ENCODE measurements at places on chromosomes 3 and 15. TPM values are rescaled to one million over a fixed set of nuclear protein-coding genes. Genes with fewer than 3 reads are reported as not detected.
A peak's percentile ranks its signal among the peaks of the same experiment; 100 is the strongest.

Gene PLA2G4E
- not detected for polyA plus RNA-seq

Gene GRM2
- 0.69 TPM for polyA plus RNA-seq

Gene LXN
- polyA plus RNA-seq = 33.1 TPM

Gene ST3GAL6
- 65.6 TPM for polyA plus RNA-seq

Gene ARPIN
- 30.2 TPM for polyA plus RNA-seq

Gene SPINK8
- polyA plus RNA-seq = not detected

Gene ZDHHC23
- polyA plus RNA-seq = 9.3 TPM

Gene SLCO2A1
- 22.0 TPM for polyA plus RNA-seq

Gene ROPN1B
- 0.27 TPM for polyA plus RNA-seq

Gene DLL4
- polyA plus RNA-seq = 10.0 TPM

Gene SLC9C1
- 0.58 TPM for polyA plus RNA-seq

Gene NAA50
- polyA plus RNA-seq = 149 TPM

- no peak for DNase-seq
These were observed 445.9 kb downstream of the MCTP2 start for GRCh38 chr15:94677202-94677790.

DNA sequence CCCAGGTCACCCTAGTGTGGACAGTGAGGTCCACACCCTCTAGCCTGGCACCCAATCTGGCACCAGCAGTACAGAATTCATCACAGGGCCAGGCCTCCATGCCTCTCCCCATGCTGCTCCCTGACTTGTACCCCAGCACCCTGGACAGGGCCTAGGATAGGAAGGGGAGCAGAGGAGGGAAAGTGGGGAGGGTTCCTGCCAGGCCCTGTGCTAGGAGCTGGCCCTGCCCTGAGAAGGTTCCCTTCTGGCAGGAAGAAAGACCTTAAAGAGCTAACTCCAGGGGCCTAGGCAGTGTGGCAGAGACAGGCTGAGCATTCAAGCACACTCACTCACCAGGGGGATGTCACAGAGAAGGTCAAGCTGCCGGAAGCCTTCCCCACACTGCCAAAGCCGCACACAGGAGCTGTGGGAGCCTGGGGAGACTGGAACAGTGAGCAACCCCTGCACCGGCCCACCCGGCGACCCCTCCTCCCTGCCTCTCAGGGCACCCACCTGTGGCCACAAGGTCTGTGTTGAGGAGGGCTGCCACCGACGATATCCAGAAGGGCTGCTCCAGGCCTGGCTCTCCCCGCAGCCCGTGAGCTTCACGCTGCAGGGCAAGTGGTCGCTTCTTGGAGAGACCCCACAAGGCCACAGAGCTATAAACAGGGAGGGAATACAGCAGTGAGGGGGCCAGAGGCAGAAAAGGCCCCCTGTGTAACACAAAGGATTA is 7.4 kb downstream of the RRP9 start:
- no peak for DNase-seq

- peak; percentile 39 for DNase-seq
These were observed 227.6 kb upstream of the POU1F1 start for GRCh38 chr3:87503900-87504498.

GRCh38 chr3:105353485-105354161 is 13.1 kb upstream of the ALCAM start:
- DNase-seq = peak; percentile 18

DNA sequence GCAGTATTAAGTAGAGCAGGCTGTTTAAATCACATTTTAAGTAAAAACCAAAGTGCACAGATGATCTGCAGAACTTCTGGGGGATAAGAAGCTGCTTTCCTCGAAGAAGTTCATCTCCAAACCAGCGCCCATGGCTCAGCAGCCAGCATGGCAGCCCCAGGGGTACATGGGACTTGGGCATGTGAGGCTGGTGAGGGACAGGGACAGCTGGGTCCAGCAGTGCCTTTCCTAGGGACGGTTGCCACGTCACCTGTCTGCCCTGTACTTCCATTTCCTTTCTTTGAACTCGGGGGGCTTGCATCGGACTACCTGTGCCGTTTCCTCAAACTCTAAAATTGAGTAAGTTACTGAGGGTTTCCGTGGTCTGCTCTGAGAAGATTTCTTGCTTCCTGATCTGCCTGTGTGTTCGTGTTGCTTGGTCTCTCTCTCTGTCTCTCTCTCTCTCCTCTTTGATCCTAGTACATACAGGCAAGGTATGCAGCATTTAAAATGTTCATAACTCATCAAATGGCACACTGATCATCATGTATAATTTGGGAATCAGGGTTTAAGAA is 67.6 kb downstream of the IGF1R start:
- DNase-seq = no peak

GRCh38 chr3:77404871-77405270 is 365.0 kb downstream of the ROBO2 start:
- no peak for DNase-seq

DNA sequence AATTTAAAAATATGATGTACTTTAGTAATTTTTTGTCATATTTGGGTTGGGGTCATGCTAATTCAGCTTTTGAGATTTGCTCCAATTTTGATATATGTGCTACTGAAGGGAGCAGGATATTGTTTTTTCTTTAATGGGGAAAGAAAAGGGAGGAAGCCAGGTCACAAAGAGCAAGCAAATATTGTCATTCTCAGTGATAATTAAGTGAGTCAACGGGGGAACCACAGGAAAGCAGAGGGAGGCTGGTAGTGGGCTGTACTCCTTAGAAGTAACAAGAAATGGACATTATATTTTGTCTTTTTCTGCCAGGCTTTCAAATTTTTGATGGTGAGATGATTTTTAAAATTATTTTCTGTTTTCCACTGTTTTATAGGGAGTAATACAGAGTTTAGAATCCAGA is 45.6 kb upstream of the NMD3 start:
- DNase-seq = no peak

DNA sequence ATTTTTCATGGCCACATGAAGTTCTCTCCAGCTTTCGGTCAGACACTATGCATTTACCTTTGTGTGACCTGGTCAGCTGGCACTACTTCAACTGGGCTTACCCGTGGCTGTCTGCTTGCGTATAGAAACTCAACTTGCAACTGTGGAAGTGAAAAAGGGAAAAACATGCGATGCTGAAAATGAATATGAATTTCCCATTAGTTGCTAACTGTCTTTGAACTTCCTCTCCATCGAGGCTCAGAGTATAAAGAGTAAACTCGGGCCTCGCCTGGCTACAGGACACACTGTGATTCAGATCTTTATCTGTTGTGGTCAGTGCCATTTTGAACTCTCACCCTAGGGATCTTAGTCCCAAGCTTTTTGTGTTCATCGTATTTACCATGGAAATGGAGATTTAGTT is 26.8 kb downstream of the NFKBIZ start:
- no peak for DNase-seq

DNA sequence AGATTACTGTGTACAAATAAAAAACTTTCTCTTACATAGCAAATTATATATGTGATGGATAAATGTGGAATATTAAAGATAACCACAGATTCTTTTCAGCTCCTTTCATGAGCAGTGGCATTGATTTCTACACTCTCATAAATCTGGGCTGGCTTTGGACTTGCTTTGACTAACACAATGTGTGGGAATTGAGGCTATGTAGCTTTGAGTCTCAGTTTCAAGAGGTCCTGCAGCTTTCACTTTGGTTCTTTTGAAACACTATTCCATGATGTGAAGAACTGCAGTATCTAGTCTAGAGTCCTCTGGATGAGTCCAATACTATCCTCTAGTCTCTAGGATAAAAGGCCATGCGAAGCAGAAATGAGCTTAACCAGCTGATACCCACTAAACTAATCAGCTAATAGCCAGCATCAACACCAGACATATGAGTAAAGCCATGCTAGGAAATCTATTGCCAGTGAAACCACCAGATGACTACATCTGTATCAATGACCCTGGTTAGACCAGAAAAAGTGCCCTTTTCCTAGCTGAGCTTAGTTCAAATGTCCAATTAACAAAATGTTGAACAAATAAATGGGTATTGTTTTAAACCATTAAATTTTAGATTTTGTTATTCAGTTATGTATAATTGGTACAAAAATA is 274.9 kb upstream of the ZPLD1 start:
- no peak for DNase-seq

DNA sequence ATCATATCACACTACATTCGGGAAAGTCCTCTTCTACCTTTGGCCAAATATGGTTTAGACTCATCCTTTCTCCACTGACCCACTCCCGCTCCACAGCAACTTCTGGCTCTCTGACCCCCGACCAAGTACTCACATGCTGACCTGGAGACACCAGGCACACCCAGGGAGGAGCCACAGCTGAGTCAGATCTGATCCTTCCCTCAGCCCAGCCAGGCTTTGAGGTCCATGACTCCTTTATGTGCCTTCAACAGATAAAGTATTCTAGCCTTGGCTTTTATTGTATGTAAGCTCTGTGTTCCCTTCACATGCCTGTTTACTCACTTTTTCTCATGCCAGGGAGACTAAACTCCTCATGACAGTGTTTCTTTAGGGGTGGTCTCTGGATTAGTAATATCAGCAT is 166.9 kb upstream of the UMPS start:
- no peak for DNase-seq

DNA sequence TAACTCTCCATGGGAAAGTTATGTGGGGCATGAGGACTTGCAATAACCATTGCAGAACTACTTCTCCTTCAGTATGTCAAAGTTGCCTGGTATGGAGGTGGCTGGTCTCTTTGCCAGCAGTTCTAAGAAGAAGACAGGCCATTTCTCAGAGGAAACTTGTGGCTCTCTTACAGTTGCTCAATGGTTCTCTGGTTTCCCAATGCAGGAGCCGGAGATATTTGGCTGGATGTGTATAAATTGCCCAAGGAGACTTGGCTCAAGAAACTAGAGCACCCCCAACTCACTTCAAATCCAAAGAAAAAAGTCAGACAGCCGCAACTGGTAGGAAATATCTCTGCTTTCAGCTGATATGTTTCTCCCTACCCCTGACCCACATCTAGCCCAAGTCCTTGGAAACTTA is 24.2 kb downstream of the WDR93 start:
- no peak for DNase-seq

DNA sequence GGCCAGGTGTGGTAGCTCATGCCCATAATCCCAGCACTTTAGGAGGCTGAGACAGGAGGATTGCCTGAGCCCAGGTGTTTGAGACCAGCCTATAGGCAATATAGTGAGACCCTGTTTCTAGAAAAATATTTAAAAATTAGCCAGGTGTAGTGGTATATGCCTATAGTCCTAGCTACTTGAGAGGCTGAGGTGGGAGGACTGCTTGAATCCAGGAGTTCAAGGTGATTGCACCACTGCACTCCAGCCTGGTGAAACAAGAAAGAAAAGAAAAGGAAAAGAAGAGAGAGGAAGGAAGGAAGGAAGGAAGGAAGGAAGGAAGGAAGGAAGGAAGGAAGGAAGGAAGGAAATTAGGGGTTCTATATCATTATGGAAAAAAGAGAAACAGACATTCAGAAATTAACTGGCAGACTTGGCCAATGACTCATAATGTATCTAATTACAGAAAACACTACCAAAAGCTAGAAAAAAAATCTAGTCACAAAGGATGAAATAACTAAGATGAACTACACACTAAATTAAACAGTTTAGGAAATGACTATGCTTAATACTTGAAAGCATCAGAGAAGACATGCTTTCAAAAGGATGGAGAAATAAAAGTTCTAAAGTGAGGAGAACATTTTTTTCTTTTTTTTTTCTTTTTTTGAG is 45.4 kb upstream of the TERB2 start:
- no peak for DNase-seq

GRCh38 chr3:143170074-143170473 is 50.5 kb downstream of the CHST2 start:
- no peak for DNase-seq

GRCh38 chr3:87949879-87950208 is 109.0 kb downstream of the CGGBP1 start:
- no peak for DNase-seq

GRCh38 chr3:98817547-98818041 is 54.5 kb downstream of the ST3GAL6 start:
- DNase-seq = peak; percentile 38

DNA sequence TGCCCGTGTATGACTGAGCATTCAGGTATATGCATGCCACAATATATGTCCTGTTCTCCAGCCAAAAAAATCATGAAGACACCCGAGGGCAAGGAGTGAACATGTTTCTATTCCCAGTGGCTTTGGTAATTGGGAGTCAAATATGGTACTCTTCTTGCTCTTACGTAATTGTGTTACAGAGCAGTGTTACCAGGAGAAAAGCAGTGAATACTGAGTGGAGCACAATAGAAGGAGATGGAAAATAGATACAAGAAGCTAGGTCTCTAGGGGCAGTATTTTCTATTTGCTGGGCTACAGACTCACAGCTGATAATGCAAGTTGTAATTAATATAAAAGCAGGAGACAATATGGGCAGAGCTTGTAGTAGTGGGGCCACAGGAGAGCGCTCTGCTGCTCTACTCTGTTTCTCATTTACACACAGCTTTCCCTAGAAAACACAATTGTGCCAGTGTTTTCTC is 13.2 kb downstream of the MEIS2 start:
- DNase-seq = no peak

DNA sequence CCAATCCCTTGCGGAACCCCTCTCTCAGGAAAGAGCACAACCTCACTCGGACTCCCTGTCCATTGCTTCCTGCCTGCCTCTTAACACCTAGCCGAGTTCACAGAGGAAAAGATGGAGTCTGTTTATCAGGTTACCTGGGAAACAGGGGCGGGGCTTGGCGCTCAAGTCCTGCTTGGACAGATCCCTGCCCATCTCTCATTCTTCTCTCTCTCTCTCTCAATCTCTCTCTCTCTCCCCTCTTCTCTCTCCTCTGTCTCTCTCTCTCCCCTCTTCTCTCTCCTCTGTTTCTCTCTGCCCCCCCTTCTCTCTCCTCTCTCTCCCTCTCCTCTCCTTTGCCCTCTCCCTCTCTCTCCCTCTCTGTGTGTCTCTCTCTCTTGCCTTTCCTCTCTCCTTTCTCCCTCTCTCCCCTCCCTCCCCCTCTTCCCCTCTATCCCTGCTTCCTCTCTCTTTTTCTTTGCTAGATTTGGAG is at the start of gene EFHB:
Gene EFHB (minus strand): TSS at position 120 of the 469 bp plus-strand sequence. CDS start 199 bp downstream, outside the sequence.
- no peak for DNase-seq

DNA sequence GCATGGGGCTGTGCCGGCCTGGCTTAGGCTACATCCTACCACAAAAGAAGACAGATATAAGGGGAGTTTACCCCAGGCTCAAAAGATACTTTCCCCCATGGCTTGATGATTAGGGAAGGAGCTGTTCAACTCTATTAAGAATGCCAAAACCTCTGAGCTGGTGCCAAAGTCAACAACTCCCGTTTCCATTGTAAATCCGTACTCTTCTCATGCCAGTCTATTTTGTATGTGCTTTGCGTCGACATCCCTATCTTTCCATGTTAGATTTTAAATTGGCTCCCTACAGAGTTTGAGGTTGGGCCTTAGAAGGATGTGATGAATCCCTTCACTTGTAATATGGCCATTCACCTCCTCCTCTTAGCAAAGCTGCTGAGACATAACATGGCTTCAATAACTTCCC is 46.9 kb downstream of the RLBP1 start:
- DNase-seq = no peak

- DNase-seq = no peak
These were observed 42.7 kb upstream of the PPP2R3A start for GRCh38 chr3:135922903-135923250.

- no peak for DNase-seq
These were observed at the start of gene ZIC1 for GRCh38 chr3:147409143-147410115. TSS of gene ZIC1 (plus strand) at chr3:147409365. CDS start at chr3:147410113, 748 bp downstream.

GRCh38 chr3:124840331-124840730 is 46.8 kb downstream of the ITGB5 start:
- no peak for DNase-seq
